Activated naive CD4-positive, alpha-beta T cell treated with anti-CD3 and anti-CD28 coated beads, Interleukin-2, amount 10 ng/mL, durations not matched to agents 7 days and 5 days (primary cell): ENCODE measurements at places on chromosomes 11 and 22.

DNA sequence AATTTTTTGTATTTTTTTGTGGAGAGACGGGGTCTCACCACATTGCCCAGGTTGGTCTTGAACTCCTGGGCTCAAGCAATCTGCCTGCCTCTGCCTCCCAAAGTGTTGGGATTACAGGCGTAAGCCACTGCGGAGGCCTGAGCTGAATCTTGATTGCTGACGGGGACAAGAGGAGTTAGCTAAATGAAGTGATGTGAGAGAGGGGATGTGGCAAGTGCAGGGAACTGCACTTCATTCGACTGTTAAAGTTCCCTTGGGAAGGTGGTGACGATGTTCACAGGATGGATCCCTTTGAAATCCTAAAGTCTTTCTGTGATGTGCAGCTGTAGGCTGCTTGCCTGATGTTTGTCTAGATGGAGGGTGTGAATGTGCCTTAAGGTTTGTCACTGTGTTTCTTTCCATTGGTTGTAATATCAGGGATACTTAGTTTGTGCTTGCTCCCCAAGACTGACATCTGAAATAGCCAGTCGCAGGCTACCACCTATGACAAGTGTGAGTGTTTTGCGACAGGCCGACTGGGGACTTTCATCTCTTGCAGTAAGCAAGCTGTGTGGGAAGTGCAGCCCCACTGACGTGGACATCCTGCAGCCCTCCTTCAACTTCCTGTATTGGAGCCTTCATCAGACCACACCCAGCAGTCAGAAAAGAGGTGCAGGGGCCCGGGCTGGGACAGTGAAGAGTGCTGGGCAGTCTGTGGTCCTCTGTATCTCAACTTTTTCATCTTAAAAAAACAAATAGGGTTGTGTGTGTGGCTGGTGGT, 19.6 kb upstream of the CCDC134 start:
- peak; percentile 98 for DNase-seq

GRCh38 chr11:32139896-32140520, 49.1 kb downstream of the RCN1 start:
- DNase-seq: no peak

DNA sequence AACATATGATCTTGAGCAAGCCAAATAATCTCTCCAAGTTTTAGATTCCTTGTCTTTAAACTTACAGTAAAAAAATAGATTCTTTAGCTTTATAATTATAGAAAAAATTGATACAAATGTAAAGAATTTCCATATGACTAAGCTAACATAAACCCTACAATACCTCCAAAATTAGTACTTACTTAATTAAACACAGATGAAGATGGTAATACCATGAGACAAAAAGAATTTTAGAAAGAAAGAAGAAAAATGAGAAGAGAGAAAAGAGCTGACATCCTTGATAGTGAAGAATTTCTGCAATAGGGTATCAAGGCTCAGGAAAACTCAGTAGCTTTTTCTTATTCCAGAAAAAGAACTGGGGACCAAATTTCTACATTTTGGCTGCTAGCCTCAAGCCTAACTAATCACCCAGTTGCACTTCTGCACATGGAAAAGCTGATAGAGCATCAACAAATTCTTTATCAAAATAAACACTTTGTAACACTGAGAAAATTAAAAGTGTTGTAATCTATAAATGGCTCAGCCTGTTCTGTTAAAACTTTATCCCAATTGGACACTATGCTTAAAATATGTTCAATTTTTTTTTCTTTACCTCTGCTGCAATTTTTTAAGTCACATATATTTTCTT, 24.7 kb upstream of the SOX6 start:
- no peak for DNase-seq

- DNase-seq: peak; percentile 11
Measured at GRCh38 chr22:49019737-49020713, 807.6 kb downstream of the BRD1 start.

DNA sequence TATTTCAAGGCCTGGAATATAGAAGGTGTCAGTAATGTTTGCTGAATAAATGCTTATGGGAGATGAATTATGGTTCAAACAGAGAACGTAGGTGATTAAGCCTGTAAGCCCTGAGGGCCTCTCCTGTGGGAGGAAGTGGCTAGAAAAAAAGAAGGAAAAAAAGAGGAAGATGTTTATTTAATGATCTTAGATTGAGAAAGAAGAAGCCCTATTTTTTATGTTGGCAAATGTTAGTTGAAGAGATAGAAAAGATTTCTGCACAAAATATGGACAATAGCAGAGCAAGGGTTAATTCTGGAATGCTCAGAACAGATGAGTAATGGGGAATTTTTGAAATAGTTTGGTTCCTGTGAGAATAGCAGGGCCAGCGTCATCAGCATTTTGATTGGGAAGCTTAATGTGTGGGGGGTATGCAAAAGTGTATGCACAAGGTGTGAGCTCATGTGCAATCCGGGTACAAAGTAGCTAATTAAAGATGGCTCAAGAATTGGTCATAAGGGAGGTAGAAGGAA, 95.7 kb downstream of the TEAD1 start:
- DNase-seq: no peak

- DNase-seq: peak; percentile 96
Measured at GRCh38 chr22:37242395-37242918, 1.6 kb downstream of the RAC2 start.

- DNase-seq: no peak
Measured at GRCh38 chr11:116422956-116423600, 349.7 kb downstream of the BUD13 start.

DNA sequence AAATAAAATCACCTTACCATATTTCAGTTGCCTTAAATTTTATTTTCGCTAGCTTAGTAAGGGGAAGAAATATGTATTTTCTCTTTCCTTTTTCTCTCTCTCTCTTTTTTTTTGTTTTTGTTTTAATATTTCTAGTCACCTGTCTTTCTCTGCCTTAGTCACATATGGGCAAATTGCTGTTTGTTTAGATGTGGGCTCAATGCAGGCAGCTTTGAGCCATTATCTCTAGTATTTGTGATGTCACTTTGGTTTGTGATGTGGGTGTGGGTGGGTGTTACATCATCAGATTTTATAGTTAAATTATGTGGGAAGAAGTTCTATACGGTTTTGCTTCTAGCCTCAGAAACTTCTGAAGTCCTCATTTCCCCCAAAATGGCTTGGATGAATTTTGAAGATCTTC, at the start of gene C22orf31:
Gene C22orf31 (minus strand): TSS at position 59 of the 400 bp plus-strand sequence. CDS start 39 bp downstream, at position 20.
- DNase-seq: no peak

- peak; percentile 98 for DNase-seq
Measured at GRCh38 chr11:809287-810039, at the start of gene RPLP2. Gene RPLP2 (plus strand): TSS chr11:809967. CDS start chr11:810235, 268 bp downstream.

- DNase-seq: no peak
Measured at GRCh38 chr11:15342163-15342562, 227.4 kb downstream of the INSC start.

DNA sequence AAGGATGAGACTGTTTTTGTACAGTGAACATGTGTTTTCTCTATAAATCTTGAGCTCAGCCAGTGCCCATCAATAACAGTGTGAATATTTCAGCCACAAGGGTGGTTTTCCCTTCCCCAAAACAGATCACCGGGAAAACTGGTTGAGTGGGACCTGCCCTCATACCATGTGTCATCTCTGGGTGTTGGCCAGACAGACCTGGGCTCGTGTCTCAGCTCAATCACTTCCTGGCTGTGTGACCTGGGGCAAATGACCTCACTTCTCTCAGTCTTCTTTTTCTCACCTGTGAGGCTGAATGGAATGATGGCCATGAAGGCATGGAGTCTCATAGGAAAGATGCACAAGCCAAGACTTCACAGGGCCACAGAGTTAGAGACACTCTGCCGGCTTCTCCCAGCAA, 74.7 kb downstream of the COMMD9 start:
- DNase-seq: no peak

- DNase-seq: no peak
Measured at GRCh38 chr11:131898949-131899348, 528.5 kb downstream of the NTM start.

GRCh38 chr11:35491231-35491871, 34.1 kb downstream of the PAMR1 start:
- DNase-seq: no peak

GRCh38 chr11:76768909-76769560, 14.1 kb upstream of the TSKU start:
- DNase-seq: peak; percentile 41

DNA sequence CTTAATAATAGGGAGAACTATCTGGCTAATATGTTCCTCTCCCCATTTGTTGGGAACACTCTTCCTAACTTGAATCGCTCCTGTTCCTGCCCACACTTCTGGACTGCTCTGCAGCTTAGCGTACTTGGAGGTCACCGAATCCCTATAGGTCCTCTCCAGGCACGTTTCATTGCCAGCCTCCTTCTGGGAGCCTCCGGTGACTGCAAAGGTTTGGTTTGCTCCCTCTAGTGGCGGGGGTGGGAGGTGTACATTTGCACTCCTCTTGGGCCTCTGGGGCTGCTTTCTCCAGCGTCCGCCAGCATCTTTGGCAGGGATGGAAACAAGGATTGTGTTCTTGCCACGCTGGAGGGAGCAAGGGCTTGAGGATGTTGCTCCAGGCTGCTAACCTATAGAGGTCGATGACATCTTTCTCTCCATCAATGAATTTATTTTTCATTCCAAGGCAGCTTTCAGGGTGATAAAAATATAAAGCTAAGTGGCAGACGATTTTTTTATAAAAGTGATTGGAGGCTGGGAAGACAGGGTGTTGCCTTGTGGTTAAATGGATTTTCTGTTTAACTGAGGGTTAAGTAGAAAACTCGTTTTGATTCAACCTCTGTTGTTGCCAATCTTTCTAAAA, 48.7 kb downstream of the TSPAN18 start:
- DNase-seq: peak; percentile 75

DNA sequence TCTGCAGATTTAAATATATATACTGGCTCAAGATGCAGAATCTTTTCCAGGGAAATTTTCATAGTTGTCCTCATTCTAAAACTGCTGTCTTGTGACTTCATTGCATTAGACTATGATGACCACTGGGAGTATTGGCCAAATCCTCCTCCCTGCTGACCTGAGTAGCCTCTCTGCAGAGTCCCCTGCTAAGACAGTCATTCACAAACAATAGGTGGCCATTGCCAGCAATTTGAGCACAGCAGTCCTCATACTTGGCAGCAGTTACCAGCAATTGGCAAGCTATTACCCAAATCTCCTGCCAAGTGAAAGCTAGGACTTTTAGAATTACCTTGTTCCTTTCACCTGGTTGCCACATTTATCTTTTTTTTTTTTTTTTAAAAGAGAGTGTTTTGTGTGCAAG, 325.8 kb downstream of the FAT3 start:
- DNase-seq: no peak

DNA sequence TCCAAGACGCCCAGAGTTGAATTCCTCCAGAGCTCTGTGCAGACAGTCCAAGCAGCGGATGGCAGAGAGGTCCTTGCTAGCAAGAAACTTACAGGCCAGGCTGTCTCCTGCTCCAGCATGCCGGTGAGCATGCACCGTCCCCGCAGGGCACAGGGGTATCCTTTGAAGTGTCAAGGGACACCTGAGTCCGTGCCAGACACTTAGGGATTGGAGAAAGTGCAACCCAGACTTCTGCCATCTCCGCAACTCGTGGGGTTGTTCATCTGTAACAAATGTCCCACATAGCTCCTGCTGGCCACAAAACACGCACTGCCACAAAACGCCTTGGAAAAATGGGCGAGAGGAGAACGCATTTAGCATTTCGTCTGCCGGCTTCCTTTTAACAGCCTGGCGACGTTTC, 13.3 kb downstream of the TSPO start:
- DNase-seq: no peak

GRCh38 chr22:36409911-36410756, 22.4 kb upstream of the MYH9 start:
- peak; percentile 86 for DNase-seq

GRCh38 chr11:134527382-134528243, 115.6 kb upstream of the B3GAT1 start:
- DNase-seq: peak; percentile 13

DNA sequence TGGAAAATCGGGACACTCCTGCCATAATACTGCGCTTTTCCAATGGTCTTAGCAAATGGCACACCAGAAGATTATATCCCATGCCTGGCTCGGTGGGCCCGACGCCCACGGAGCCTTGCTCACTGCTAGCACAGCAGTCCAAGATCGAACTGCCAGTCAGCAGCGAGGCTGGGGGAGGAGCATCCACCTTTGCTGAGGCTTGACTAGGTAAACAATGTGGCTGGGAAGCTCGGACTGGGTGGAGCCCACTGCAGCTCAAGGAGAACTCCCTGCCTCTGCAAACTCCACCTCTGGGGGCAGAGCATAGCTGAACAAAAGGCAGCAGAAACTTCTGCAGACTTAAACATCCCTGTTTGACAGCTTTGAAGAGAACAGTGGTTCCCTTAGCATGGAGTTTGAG, 15.6 kb downstream of the PTH start:
- DNase-seq: no peak

DNA sequence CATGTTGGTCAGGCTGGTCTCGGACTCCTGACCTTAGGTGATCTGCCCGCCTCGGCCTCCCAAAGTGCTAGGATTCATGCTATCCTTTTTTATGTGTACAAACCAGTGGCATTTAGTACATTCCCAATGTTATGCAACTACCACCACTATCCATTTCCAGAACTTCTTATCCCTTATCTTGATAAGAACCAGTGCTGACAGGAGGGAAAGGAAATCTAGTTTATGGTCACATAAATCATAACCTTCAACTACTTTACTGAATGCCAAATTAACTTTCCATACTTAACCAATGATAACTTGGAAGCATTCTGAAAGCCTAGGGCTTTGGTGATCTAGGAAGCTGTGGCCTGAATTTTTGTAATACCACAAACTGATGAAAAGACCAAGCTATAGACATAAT, 170.4 kb downstream of the SWAP70 start:
- no peak for DNase-seq

GRCh38 chr11:7436657-7437056, 48.6 kb upstream of the OLFML1 start:
- DNase-seq: peak; percentile 44

GRCh38 chr11:48000432-48000831, 20.1 kb downstream of the PTPRJ start:
- DNase-seq: no peak

DNA sequence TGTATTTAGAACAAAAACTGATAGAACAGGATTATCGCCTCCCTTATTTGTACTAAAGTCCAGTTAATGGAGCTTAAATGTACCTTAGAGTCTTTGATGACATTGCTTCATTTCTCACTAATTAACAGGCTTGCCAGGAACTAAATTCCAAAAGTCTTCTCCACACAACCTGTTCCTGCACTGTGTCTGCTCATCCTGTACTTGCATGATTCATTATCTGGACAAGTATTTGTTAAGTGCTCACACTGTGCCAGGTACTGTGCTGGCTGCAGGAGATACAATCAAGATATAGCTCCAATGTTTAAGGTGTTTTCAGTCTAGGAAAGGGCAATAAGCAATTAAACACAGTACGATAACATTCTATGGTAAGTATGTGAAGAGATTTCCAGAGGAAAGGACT, 485.9 kb upstream of the TENM4 start:
- no peak for DNase-seq

- DNase-seq: no peak
Measured at GRCh38 chr11:103842191-103842590, 194.2 kb upstream of the DDI1 start.

GRCh38 chr22:46267431-46268279, at the start of gene TTC38:
Gene TTC38 (plus strand): TSS chr22:46268008. CDS start chr22:46268040, 32 bp downstream.
- peak; percentile 72 for DNase-seq
